ENCODE measurements at places on chromosomes 11 and 22.

DNA sequence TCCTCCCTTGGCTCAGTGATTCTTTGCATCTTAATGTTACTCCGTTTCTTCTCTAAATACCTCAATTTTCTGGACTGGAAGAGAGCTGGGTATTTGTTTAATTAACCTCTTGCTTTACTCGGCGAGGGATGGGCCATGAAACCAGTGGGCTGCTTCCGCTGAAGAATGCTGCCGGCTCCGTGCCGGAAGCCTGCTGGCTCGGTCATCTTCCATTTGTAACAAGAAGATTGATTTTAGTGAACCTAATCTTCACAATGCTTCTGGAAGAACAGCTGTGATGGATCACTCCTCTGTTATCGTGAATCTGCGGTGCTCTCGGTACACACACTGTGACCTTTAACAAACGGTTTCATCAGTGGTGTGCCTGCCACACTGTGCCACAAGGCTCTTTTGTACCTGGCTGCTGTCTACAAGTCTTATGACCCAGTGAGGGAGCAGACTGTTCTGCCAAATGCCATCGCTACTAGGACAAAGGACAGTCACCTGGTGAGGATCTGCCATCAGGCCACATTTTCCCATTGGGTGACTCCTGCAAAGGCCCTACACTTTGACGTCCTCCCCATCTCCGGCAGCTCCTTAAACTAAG lies 25.3 kb upstream of the PARVB start:
- no peak for DNase-seq

DNA sequence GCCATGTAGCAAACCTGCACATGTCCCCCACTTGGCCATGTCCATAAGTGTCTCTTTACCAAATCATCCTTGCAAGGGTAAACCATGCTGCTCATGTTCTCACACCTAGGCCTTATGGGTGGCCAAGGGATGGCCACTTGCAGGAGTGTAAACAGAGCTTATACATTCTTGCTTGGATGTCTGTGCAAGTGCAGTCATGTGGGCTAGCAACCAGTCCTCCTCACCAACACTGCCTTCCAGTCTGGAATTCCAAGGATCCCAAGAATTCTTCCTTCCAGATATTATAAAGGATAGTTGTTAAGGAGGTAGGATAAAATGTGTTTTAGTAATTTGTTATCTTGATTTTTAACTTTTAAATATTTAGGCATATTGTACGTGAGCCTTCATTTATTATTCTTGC lies 47.8 kb upstream of the OR5P2 start:
- no peak for DNase-seq

- no peak for DNase-seq
These were observed 1219.6 kb downstream of the BRD1 start for GRCh38 chr22:48607901-48608662.

GRCh38 chr22:29734406-29734805 lies 14.6 kb downstream of the CABP7 start:
- DNase-seq = no peak

DNA sequence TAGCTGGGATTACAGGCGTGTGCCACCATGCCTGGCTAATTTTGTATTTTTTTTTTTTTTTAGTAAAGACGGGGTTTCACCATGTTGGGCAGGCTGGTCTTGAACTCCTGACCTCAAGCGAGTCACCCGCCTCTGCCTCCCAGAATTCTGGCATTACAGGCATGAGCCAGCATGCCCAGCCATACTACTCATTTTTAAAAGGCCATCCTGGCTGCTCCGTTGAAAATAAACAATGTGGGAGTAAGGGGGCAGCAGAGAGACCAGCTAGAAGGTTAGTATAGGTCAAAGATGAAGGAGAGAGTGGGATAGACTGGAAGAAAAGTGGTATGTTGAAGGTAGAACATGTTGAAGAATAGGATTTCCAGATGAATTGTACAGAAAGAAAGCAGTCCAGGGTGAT lies 17.6 kb upstream of the LIN7C start:
- DNase-seq = no peak

DNA sequence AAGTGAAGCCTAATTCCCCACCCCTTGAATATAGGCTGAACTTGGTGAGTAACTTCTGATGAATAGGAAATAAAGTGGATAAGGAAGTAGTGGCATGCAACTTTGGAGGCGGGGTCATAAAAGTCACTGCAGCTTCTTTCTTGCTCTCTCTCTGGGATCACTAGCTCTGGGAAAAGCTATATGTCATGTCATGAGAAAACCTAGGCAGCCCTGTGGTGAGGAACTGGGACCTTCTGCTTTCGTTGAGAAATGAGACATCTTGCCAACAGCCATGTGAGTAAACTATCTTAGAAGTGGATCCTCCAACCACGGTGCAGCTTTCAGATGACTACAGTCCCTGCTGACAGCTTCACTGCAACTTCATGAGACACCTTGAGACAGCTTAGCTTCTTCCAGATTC lies 15.7 kb downstream of the ZNF214 start:
- DNase-seq = no peak

DNA sequence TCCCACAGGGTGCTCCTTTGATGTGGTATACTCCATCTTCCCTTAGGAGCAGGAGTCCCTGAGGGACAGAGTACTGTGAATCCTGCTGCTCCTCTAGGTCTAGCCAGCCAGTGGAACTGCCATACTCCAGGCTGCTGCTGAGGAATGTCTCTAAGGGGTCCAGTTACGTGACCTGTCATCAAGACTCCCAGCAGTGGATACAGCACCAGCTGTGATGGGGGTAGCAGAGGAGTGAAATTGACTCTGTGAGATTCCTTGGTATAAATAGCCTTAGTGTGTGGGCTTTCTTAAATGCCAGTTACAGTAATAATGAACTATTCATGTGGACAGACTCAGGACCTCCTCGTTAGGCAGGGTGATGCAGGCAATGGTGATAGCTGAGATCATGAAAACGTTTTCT lies 140.4 kb upstream of the LUZP2 start:
- DNase-seq = no peak

DNA sequence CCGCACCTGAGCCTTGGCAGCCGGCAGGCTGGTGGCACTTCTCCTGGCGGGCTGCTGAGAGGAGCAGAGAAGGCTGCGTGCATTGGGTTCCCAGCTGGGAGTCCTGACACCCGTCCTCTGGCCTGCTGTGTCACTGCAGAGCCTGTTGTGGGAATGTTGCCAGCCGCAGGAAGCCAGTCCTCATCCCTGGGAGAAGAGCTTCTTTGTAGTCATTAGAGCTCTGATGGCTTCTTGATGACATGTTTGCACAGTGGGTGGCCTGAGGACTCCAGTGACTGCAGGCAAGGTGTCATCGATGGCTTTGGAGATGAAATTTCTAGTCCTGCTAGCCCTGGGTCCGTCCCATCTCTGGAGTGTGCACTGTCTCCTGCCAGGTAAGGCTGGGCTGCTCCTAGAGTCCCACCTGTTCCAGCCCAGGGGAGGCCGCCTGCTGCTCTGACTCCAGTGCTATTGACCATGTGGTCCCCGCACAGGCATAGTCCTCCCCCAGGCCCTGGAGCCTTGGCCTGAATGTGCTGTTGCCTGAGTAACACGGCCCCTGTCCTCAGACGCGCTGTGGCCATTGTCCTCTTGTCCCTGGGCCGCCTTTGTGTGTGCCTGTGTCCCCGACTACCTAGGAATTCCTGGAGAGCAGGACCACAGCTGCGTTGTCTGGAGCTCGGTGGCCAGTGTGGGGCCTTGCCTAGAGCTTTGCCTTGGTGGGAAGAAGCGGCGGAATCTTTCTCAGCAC lies 129.2 kb downstream of the CACNA1I start:
- no peak for DNase-seq

- no peak for DNase-seq
These were observed 385.6 kb upstream of the LRRC4C start for GRCh38 chr11:41845066-41845465.

- no peak for DNase-seq
These were observed 42.1 kb downstream of the DKK3 start for GRCh38 chr11:11966354-11966741.

GRCh38 chr11:118152552-118153471 lies at the start of gene SCN4B:
SCN4B (minus strand) TSS chr11:118152823; CDS start chr11:118152673, 150 bp downstream.
- DNase-seq = no peak

GRCh38 chr22:50530877-50531545 lies 1.2 kb upstream of the TYMP start:
- no peak for DNase-seq

DNA sequence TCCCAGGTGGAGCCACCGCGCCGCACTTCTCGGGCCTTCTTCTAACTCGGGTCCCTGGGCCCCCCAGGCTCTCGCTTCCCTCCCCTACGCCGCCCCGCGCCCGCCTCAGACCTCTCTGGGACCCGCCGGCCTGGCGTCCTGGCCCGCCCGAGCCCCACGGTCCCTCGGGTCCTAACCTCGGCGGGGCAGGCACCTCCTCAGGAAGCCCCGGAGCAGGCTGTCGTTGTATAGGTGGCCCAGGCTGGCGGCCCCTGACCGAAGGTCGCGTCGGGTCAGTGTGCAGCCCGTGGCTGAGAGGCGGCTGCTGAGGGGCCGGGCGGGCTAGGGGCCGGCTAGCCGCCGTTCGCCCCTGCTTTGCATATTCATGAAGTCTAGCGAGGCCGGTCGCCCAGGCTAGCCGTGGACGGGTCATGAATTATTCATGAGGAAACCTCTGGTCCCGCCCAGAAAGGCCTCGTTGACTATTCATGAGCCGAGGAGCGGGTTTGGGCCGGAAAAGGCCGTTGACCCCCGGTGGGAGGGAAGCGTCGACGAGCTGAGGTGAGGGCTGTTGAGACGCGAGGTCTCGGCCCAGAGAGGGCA lies at the start of gene HORMAD2:
Gene HORMAD2 (plus strand): TSS at position 513 of the 582 bp plus-strand sequence. CDS start 13,489 bp downstream, outside the sequence.
- DNase-seq = no peak

GRCh38 chr22:32737811-32738497 lies 63.6 kb upstream of the TIMP3 start:
- no peak for DNase-seq

- DNase-seq = no peak
These were observed 109.9 kb downstream of the MPPED1 start for GRCh38 chr22:43521716-43522115.

- DNase-seq = no peak
These were observed 27.4 kb downstream of the OTOG start for GRCh38 chr11:17574141-17575091.

GRCh38 chr11:2688381-2689231 lies 11.2 kb downstream of the KCNQ1OT1 start:
- DNase-seq = no peak

GRCh38 chr11:107591378-107592230 lies 657 bp downstream of the ELMOD1 start:
- no peak for DNase-seq

DNA sequence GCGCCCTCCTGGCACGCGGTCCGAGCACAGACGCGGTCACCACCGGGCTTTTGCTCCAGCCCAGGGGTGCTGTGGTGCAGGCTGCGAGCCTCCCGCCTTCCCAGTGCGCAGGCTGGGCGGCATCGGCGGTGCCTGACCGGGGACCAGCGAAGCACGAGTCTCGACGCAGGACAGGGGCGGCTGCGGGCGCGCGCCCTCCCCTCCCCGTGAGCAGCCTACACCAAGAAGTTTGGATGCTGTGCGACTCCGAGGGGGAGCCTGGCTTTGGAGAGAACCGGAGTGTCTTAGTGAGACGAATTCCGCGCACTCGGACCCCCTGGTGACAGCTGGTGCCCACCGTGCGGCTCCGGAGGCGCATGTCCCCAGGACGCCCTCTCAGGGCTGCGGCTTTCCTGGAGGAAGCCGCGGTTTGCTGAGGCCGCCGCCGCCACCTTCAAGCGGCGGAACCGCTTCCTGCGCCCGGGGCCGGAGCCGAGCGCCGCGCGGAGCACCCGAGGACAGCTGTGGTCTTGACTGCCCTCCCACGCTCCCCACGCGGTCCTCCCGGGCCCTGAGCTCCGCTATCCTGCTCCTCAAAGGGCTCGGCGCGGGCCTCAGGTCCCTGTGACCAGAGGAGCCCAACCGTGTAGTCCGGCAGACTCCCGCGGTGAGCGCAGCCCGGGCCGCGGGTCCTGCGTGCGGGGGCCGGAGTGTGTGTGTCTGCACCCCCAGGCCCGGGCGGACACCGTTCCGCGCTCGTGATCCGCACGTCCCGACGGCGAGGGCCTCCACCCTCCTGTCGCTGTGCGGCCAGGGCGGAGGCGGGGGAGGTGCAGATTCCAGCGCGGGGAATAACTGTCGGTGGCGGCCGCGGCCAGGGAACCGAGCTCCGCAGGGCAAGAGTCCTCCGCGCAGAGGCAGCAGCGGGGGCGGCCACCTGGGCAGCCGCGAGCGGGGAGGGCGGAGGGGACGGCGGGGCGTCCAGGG lies 1.7 kb downstream of the FGF3 start:
- DNase-seq = no peak
